Tibial nerve (tissue), 4 donors: ENCODE measurements at places on chromosomes 12 and 14. TPM values are rescaled to one million over a fixed set of nuclear protein-coding genes. Genes with fewer than 3 reads are reported as not detected.
A peak's percentile ranks its signal among the peaks of the same experiment; 100 is the strongest.

DNA sequence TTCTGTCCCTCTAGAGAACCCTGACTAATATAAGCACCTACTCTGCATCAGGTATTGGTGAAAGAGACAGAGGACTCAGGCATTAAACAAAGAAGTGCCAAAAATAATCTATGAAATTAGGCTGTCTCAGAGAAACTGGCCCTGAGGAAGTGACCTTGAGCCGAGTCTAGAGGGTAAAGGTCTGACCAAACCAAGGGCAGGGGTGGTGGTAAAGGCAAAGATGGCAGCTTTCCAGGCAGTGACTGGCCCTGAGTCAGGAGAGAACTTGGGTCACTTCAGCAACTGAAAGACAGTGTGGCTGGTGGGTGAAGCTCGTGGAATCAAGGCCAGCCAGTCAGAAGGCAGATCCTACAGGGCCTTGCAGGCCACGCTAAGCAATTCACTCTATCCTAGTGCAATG is 30.6 kb downstream of the CDKL1 start:
- no peak for DNase-seq

DNA sequence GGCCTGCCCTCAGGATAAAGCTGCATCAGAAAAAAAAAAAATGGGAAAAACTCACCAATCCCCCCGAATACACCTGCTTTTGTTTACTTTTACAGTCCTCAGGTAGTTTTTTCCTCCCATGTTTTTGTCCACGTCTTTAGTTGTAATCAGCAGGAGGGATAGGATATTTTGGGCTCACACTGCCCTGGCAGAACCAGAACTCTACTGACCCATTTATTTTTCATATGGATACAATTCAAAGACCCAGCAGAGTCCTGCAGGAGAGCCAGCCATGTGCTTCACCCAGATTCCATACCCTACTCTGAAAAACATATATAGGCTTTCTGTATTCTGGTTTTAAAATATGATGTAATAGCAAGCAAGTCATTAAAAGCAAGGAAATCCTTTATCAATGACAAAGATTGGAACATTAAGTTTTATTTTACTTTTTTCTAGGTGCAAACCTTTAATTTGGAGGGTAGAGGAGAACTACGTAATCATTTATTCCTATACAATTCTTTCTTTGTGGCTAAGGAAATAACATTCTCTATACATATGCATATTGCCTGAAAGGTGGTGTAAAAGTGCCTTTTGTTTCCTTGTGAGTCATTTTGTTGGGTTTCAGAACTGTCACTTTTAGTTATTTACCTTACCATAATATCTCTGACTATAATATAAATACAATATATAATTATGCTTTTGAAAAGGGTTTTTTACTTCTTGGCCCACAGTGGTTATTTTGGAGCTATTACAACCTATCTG is 19.1 kb downstream of the DACT1 start:
- no peak for DNase-seq

GRCh38 chr12:27331291-27331926 is 1.2 kb upstream of the BMAL2 start:
- no peak for DNase-seq

DNA sequence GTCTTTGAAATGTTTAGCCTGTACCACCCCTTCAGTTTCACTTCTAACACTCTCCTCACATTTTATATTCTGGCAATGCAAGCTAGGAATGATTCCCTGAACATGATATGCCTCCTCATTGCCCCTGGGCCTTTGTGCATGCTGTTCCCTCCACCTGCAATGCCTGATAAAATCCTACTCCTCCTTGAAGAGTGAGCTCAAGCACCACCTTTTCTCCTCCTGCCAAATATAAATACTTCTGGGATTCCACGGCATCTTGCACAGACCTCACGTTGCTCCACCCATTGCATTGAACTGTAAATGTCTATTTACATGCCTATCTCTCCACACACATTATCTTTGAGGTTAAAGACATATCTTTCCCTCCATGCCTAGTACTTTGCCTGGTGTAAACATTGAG is 21.1 kb downstream of the NKX2-1 start:
- DNase-seq = no peak

DNA sequence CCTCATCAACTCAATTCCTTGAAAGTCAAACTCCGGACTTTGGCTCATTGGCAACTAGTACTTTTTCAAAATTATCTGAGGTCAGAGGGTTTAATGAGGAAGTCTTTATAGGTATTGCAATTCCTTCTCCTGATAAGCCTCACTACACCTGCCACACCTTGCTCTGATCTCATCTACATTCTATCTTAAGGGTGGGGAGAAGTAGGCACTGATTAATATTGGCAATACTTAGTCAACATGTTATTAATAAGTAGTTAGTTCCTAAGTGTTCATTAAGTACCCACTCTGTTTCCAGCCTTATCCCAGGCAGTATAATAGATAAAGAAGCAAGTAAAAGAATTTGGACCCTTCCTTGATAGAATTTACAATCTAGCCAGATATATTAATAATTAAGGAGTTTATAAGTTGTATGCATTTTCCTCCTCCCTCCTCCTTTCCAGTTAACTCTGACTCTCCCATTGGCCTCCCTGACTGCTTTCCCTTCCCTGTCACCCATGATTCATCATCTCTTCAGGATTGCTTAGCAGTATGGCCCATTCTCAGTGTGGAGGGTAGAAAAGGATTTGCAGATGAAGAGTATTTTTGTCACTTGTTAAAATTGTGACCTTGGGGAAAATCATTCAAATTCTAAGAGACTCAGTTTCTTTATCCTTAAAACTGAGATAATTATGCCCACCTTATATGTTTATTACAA is 231.0 kb upstream of the ATP2B1 start:
- DNase-seq = no peak

DNA sequence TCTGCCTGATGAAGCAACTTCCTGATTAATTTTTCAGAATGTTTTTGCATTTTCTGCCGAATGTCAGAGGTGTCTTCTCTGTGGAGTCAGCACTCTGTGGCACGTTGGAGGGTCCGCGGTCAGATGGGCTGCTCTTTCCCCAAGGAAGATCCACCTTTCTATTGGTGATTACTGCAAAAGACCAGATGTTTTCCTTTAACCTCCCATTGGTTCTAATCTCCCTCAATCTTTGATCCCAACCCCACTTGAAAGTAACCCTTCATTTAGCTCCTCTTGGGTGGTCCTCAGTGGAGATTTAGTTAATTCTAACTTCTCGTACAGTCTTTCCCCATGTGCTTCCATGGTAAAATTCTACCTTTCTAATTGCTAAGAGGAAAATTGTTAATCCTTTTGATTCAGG is 397.7 kb upstream of the DDHD1 start:
- DNase-seq = no peak

DNA sequence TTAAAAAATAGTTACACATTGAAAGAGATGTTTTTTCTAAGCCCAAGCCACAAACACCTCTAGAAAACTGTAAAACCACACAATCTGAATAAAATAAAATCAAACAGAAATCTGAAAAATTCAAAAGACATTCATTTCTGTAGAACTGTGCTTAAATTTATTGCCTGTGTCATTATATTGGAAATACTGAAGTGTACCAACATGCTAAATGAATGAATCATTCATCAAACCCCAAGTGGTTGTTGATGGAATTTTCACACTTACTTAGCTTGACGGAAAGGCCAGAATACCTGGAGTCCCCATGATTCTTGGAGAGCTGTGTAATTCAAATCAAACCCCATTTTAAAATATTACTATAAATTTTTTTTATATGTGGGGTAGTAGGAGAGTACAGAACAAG is 2.7 kb downstream of the KITLG start:
- no peak for DNase-seq

DNA sequence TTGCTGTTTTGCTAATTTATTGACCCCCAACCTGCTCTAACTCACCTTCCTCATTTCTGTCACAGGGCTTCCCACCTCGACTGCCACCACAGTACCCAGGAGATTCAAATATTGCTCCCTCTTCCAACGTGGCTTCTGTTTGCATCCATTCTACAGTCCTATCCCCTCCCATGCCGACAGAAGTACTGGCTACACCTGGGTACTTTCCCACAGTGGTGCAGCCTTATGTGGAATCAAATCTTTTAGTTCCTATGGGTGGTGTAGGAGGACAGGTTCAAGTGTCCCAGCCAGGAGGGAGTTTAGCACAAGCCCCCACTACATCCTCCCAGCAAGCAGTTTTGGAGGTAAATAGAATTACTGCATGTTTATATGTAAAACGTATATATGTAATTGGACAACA is 68.8 kb downstream of the RAD52 start:
- DNase-seq = no peak

DNA sequence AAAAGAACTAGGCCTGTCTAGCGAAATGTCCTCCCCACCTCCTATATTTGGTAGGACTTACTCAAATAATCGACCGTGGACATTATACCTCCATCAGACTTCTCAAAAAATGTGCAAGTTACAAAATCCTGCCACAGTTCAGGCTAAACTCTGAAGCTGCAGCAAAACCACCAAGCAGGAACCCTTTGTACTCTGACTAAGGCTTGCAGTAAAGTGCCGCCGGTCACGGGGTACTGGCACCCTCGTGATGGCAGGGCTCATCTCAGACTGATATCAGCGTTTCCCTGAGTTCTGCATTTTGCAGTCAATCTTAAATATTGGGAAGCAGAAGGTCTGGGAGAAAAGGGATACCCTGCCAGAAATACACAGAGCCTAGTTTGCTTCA is 17.1 kb downstream of the SLC11A2 start:
- DNase-seq = peak; percentile 28

DNA sequence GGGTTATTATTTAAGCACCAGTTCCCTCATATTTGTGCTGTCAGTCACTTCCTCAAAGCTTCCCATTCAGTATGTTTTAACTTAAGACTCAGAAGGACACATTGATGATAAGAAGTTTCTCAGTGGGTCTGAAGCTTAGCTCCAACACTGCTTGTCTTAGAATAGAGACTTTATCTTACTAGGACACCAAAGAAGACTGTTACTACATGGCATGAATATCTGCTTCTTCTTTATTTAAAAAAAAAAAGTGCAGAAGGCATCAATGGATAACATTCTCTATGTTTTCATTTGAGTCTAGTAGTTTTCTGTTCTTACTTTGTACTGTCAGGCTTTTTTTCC is 404.2 kb downstream of the DAD1 start:
- no peak for DNase-seq

GRCh38 chr12:112879191-112879705 is 27.5 kb upstream of the OAS1 start:
- DNase-seq = no peak

DNA sequence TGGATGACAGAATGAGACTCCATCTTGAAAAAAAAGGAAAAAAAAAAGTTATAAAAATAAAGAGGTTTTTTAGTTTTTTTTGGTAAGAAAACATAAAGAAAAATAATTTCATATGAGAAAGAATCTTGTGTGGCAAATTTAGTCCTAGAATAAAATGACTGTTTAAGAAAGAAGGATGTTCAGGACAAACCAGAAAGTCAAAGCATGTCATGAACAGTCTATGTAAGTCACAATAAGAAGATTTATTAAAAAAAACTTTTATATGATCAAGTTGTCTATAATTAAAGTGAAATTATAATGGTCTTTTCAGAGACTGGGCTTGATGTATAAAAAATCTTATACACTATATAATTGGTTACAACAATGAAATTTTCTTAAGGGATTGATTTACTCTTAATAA is 68.1 kb upstream of the HECTD1 start:
- DNase-seq = no peak

DNA sequence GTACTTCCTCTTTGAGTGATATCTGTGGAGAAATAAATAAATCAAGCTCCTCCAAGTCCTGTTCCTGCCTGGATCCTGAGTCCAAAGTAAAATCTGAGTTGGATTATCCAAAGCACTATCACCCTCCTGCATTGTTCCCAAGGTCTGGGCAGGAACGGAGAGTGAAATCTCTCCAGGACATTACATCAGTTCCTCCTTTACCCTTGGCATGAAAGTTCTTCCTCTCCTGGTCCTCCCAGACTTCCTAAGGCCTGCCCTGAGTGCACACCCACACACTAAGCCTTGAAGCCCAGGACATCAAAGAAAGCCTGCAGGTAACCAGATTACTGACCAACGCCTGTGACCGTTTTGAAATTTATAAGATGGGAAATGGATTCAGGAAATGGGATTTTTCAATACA is 206.8 kb upstream of the BCL2L14 start:
- no peak for DNase-seq

DNA sequence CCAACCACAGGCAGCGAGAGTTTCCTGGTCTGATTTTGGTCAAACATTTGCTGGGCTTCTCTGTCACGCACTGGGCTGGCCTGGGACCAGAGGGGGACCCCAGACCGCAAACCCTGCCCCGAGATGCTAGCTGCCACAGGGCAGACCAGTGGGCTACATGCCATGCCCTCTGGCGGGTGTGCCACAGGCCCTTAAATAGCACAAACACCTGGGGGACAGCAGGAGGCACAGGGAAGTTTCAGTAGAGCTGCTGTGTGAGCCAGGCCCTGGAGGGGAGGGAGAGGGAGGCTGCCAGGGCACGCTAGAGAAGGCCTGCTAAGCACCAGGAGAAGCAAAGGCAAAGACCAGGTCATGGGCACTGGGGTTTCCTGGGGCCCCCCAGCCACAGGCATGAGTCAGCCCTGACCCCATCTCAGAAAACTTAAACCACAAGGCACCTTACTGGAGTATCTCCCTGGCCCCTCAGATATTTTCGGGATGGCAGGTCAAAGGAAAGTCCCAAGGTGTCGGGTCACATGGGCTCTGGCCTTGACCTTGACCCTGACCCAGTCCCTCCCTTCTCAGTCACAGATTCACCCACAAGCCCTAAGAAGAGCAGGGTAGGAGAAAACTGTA is 29.2 kb downstream of the ITPK1 start:
- no peak for DNase-seq

DNA sequence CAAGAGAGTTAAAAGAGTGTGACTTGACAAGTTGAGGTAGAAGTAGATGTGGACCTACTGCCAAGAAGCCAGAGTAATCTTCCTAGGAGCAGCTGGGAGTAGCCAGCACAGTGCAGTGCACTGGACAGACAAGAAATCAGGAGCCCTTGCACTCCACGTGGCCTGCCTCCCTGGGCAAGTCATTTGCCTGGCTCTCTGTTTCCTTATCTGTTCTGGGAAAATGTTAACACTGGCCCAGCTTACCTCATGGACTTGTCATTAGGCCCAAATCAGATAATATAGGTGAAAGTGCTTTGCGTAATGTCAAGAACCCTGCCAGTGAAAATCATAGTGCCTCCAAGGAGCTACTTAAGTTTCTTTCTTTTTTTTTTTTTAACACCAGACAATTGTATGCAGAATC is 19.2 kb downstream of the SLC7A8 start:
- no peak for DNase-seq

GRCh38 chr12:122064025-122064777 is 14.4 kb upstream of the MLXIP start:
- peak; percentile 41 for DNase-seq

GRCh38 chr12:107318806-107319532 is 225.6 kb upstream of the CRY1 start:
- no peak for DNase-seq

- DNase-seq = no peak
These were observed 86.3 kb downstream of the EML5 start for GRCh38 chr14:88706425-88706824.

- DNase-seq = no peak
These were observed 179.3 kb downstream of the ADCK1 start for GRCh38 chr14:77979171-77979570.

The SLC10A1 gene
- not detected for total RNA-seq

The RFLNA gene
- total RNA-seq = 11.4 TPM

The CCDC196 gene
- not detected for total RNA-seq

The MYO1H gene
- total RNA-seq = 0.20 TPM

The ARHGEF25 gene
- 57.0 TPM for total RNA-seq

The TMEM117 gene
- 16.9 TPM for total RNA-seq

The KCNA5 gene
- 3.7 TPM for total RNA-seq
